A549 (cell line): ENCODE measurements at places on chromosomes 6 and 20.

GRCh38 chr6:24907919-24908649 is 27.7 kb downstream of the RIPOR2 start:
- DNase-seq: no peak

GRCh38 chr20:62120990-62121775 is 1.1 kb upstream of the LSM14B start:
- DNase-seq: peak; percentile 65

DNA sequence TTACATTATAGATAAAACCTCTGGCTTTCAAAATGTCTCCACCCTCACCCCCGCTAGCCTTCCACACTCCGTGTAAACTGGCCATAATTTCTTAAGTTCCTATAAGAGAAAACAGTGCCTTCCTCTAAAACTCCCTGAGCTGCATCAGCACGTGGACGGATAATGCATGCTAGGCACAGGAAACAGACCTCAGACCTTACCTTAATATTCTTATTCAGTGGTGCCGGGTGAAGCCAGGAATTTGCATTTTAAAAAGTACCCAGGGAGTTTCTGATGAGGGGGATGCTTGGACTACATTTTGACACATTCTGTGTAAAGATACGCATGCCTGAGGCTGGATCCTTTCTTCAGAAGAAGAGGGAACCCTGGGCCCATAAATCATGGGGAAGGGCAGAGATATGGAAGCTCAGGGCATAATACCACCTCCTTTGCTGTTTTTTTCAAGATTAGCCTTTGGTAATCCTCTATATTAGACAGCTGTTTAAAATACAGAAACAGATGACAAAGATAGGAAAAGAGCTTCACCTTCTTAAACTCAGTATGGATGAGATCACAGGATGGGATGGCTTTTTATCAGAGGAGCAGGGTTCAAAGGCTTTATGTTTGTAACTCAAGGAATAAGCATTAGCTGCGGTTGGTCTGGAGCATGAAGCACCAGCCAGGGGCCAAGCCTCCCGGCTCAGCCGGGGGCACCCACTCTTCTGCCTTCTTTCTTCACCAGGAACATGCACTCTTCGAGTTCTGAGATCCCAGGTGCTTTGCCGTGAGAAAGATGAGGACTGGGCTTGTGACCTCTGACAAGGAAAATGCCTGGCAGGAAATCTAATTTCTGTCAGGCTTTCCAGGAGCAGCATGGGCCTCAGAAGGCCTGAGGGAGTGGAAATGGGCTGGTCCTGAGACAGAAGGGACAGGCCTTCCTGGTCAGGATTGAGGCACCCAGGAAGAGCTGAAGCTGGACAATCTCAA is 218.1 kb upstream of the SOX4 start:
- DNase-seq: no peak

DNA sequence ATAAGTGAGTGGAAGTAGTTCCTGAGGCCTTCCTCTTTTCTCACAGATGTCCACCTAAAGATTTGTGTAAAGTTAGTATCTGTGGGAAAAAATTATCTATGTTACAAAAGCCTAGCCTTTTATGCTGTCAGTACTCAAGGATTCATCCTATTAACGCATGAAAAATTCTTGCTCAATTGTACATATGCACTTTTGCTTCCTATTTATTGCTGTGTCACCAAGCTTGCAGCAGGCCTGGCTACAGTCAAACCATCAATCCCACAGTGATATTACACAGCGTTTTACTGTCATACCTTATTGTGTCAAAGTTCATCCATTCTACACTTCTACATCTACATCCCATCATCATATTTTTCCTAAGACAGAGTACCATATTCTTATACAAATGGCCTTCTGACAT is 151.1 kb upstream of the PLN start:
- DNase-seq: no peak

DNA sequence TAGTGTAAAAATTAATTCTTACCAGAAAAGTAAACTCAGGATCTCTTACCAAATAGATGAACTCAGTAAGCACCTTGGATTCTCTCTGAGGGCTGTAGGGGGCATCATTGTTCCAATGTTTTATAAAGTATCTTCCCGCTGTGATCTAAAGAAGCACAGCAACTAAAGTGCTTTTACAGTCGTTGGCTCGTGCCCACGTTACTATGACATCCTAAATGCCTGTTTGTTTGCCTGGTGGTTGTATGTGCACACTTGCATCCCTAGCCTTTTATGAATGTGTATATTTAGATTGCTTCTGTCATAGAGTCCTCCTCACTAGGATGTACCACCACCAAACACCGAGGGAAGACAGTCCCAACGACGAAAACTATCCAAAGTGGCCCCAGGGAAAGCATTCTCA is 34.5 kb downstream of the SLX4IP start:
- peak; percentile 76 for DNase-seq

DNA sequence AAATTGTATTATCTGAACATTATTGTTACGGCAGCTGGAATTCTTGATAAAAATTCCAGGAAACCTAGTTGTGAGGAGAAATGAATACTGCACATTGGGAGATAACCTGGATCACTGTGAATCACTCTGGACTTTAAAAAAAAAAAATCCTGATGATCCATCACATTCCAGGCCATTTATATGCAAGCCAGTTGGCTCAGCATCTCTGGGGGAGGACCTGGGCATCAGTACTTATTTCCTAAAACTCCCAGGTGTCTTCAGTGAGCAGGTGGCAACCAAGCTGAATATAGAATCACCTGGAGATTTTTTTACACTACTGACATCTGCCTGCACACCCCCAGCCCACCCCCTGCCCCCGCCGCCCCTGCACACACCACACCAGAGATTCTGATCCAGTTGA is 39.1 kb upstream of the SIRT5 start:
- no peak for DNase-seq

GRCh38 chr20:23257848-23258746 is 92.5 kb upstream of the NXT1 start:
- no peak for DNase-seq

- DNase-seq: no peak
Measured at GRCh38 chr6:140909156-140909555, 1223.6 kb upstream of the GJE1 start.

GRCh38 chr6:146292506-146292905 is 251.1 kb upstream of the RAB32 start:
- no peak for DNase-seq

- no peak for DNase-seq
Measured at GRCh38 chr20:63382551-63383300, 21.6 kb upstream of the CHRNA4 start.

DNA sequence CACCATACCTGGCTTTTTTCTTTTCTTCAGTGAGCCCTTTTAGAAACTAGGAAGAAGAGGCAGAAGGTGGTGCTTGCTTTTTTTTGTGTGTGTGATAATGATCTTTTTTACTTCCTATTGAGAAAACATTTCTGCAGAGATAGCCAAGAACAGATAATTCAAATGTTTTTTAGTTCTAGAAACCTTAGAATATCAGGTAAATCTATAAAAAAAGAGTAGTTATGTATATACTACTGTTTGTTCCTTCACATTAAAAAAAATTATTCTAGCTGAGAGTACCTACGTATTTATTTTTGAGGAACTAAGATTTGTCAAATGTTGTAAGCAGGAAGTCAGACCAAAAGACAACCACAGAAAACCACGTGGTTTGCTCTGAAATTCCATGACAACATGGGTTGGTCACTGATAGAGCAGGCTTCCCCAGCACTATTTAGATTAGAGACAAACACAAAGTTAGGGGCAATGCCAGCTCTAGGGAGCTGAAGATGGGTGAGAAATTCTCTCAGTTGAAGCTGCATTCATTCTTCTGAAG is 12.8 kb downstream of the STK4 start:
- no peak for DNase-seq

- DNase-seq: no peak
Measured at GRCh38 chr20:2847802-2848201, 7.3 kb downstream of the VPS16 start.

- DNase-seq: no peak
Measured at GRCh38 chr20:15918631-15919030, 654.6 kb downstream of the KIF16B start.

DNA sequence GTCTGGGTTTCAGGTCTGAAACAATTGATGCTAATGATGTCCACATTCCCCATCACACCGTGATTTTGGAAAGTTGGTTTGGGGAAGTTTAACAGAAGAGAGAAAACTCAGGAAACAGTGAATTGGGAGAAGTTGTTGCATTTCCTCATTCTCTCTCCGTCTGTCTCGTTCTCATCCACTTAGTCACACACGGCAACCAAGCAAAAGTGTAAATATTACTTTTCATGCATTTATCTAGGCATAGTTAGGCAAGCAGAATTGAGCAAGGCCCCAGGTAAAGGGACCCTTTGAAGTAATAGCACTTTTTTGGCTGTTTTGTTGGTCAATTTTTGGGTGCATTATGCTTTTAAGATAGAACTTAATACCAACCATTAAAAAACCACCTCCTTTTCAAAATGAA is 137.0 kb upstream of the SULF2 start:
- DNase-seq: peak; percentile 35

DNA sequence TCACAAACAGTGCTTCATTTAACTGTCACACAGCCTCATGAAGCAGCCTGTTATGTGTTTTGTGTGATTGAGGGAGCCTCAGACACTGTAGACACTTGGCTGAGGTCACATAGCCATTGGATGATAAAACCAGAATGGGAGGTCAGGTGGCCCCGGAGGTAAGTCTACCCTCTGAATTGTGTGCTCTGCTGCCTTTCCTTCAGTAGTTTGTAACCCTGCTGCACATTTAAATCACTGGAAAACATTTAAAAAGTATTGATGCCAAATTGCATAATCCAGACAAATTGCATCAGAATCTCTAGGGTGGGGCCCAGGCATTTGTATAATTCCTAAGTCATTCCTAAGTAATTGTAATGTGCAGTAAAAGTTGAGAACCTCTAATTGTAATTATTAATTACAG is 85.2 kb upstream of the ECI2 start:
- no peak for DNase-seq

DNA sequence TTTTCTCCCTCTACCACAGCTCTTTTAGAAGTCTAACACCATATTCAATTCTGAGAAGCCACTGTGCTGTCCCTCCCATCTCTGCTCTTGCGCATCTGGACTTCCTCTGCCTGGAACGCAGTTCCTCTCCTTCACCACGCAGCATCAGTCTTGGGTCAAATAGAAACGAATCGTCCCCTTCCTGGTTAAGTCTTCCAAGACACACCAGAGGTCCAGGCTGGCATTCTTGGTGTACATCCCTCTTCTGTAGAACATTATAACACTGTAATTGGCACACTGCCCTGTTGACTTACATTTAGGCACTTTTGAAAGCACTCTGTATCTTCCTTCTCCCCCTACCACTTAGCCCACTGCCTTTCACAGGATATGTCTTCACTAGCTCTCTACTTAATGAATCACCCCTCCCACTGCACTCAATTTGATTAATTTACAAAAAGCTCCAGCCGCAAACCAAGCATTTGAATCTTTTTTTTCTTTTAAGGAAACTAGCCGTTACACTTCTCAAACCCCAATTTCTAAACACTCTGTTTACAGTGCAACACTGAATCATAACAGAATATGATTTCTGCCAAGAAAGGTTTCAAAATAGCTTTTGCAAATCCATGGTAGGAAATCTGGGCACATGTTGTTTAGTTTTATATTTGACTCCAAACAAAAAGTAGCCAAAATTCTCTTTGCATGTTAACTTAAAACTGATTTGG is 140.8 kb upstream of the CARMIL1 start:
- peak; percentile 38 for DNase-seq

GRCh38 chr20:44204156-44204831 is 6.3 kb downstream of the OSER1 start:
- peak; percentile 87 for DNase-seq

- DNase-seq: no peak
Measured at GRCh38 chr6:31572041-31572911, at the start of gene LTA. LTA (plus strand) TSS chr6:31572289; CDS start chr6:31572743, 454 bp downstream.

GRCh38 chr6:143298071-143298470 is 152.4 kb downstream of the ADAT2 start:
- DNase-seq: no peak

- DNase-seq: no peak
Measured at GRCh38 chr20:59452856-59453255, 151.5 kb upstream of the PHACTR3 start.

DNA sequence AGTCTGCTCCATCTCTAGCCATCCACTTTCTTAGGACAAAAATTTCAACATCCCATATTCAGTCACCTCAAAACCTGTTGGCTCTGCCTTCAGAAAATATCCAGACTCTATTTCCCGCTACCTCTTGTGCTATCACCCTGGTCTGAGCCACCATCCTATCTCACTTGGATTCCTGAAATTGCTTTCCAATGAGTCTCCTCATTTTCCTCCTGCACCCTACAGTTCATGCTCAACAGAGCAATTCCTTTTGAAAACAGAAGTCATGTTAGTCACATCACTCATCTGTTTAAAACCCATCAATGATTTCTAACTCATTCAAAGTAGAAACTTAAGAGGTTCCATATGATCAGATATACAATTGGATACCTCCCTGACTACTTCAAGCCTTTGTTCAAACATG is 229.9 kb downstream of the ADGRG6 start:
- DNase-seq: no peak

DNA sequence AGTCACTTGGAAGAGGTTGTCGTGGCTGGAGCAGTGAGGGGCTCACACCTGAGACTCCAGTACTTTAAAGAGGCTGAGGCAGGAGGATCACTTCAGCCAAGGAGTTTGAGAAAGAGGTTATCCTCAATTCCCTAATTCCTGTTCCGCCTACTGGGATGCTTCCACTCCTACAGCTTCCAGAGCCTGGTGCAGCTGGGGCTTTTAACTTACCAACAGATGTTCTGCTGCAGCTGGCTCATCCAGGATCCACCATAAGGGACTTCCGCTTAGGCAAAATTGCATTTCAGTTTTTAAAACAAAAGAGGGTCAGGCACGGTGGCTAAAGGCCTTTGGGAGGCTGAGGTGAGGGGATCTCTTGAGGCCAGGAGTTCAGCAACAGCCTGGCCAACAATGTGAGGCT is 59.1 kb upstream of the CDYL start:
- no peak for DNase-seq

- no peak for DNase-seq
Measured at GRCh38 chr6:53458105-53458866, 86.6 kb downstream of the GCLC start.

DNA sequence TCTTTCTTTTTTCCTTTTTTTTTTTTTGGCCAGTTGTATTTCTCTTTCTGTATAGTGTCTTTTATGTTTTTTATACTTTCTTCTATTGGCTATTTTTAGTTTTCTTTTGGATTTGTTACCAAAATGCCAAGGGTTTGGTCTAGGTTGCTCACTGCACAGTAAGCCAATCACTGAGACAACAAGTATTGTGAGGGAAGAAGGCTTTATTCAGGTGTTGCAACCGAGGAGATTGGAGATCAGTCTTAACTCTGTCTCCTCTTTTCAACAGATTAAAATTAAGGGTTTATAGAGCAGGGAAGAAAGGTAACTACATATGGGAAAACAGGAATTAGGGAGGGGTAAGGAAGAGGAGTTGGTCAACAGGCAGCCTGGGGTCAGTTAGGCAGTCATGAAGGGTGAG is 10.1 kb upstream of the TRIM26 start:
- DNase-seq: no peak

- peak; percentile 7 for DNase-seq
Measured at GRCh38 chr6:106253172-106253571, 72.4 kb downstream of the ATG5 start.

- no peak for DNase-seq
Measured at GRCh38 chr6:121579478-121579877, 144.0 kb downstream of the GJA1 start.
